ENCODE measurements at places on chromosomes 4 and X.

DNA sequence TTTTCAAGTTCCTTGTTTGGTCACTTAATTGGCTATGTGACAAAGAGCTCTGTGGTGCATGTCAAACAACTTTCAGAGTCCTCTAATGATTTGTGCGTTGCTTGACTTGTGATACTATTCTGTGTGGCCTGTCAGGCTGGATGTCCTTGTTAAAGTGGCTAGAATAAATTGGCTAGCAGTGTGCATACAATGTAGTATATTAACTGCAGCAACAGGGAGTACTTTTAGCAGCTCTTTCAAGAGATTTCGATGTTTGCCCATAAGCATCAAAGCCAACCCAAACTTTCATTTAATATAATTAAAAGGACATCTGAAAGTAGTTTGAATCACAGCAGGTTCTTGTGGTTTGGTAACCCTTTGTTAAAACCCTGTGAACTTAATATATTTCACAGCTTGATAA is 718.9 kb downstream of the ADGRL3 start:
- no peak for DNase-seq

DNA sequence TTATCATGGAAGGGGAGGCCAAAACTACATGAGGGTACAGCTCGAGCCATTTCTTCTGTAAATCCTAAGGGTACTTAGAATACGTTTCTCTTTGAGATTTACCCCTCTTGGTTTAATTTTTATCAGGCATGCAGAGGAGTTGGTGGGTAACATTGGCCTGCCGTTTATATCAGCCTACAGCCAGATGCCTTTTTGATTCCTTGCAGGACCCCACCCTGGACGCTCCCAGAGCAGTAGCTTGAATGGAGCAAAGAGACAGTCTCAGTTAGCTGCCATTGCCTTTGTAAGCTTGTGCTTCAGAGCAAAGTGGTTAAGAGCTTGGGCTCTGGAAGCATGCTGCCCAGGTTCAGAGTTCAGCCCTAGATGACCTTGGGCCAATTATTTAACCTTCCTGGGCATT is 9.0 kb downstream of the DOCK11 start:
- no peak for DNase-seq

DNA sequence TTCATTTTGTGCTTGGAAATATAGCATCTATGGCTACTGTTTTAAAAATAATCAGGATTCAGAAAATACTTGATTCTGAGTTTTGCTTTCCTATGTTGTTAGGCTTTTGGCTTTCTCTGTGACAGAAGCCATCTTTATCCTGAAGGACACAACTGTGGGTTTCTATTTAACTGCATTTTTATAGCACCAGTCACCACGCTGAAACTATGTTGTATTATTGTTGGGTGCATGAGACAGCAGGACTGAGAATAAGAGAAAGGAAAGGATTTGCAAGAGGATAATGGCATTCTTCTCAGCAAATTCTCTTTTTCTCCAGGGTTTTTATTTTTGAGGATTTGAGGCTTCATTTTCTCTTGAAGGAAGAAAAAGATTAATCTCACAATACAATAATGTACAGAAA is 10.1 kb upstream of the NEUROG2 start:
- no peak for DNase-seq

DNA sequence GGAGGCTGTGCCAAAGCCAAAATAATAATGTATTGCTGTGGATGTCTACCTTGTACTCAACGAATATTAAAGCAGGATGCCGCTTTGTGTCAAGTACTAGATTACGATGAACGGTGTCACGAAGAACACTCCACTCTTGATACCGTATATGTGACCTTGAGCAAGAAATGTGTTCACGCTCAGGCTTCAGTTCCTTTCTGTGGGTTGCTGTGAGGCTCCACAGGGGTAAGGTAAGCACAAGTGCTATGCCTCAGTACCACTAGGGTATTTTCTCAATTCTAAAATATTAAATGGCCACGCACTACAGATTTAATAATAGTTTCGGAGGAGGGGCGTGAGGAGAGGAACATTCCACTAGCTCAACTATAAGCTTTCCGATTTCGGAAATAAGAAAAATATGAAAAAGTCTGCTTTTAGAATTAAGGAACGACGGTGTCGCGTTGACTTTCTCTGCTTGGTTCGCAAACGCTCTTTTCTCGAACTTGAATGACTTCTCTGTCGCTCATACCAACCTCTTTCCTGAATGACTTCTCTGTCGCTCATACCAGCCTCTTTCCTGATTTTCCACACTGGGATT is 607 bp upstream of the SCOC start:
- DNase-seq: peak; percentile 15

Measured in activated T-cell treated with anti-CD3 and anti-CD28 coated beads, Interleukin-2, amount 50 U/mL, for 4 hours (primary cell).